Activated CD4-positive, alpha-beta T cell treated with anti-CD3 and anti-CD28 coated beads, Interleukin-2, amount 50 U/mL, for 1 hour (primary cell): ENCODE measurements at places on chromosomes 6 and 20.

DNA sequence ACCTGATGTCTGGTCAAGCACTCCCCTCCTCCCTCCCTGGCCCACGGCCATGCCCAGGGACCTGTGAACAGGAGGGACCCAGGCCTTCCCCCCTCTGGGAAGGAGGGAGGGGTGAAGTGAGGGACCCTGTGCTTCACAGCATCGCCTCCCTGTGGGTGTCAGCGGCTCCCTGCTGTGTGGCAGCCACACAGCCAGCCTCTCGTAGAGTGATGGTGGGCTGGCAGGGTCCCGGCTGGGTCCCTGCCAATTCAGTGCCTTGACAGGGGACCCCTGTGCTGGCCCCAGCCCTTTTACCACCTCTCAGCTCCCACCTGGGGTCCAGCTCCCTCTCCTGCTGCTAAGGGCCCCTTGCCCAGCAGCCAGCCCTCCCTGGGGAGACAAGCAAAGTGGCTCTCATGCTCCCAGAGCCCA is 31.3 kb upstream of the GRM4 start:
- no peak for DNase-seq

- DNase-seq, result no peak
Measured at GRCh38 chr6:166484863-166485262, 101.6 kb downstream of the RAMACL start.

- DNase-seq, result no peak
Measured at GRCh38 chr6:5569491-5569890, 308.2 kb downstream of the FARS2 start.

DNA sequence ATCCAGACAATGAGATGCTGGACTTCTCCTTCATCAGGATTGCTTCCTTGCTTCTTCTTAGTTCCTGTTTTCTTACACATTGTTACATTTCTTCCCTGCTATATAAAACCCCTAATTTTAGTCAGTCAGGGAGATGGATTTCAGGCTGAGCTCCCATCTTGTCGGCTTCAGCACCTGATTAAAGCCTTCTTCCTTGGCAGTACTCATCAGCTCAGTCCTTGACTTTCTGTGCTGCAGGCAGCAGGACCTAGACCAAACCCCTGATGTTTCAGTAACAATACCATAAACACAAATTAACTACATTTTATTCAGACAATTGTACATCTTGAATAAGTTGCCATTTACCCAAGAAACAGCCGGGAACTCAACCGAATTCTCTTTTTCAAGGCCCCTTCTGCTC is 156.4 kb upstream of the RREB1 start:
- DNase-seq, result no peak

DNA sequence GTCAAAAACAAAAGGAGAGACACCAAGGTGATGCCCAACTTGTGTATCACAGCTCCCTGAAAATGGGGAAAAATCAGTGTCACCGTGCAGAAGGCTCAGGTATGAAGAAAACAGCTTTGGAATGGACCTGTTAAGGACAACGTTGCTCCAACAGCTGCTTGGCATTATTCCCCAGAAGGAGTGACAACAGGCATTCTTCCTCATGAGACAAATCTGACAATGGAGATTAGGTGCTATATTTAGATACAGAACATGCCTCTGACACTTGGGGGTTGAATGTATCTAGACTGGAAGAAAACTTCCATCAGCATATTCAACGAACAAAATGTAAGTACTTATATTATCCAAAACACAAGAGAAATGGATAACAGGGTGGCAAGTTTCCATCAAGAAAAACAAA is 87.7 kb downstream of the MBOAT1 start:
- no peak for DNase-seq
